Uterine smooth muscle cell (primary cell): ENCODE measurements at places on chromosomes 5 and 9. TPM values are rescaled to one million over a fixed set of nuclear protein-coding genes. Genes with fewer than 3 reads are reported as not detected.

The AFAP1L1 gene
- 7.5 and 8.3 TPM in 2 replicates for total RNA-seq

The FOXD4L5 gene
- not detected in 2 replicates for total RNA-seq

The CDH6 gene
- 12.7 and 21.6 TPM in 2 replicates for total RNA-seq

The ARHGEF39 gene
- total RNA-seq = 0.87 and 4.4 TPM in 2 replicates

The PCDHB16 gene
- total RNA-seq = 0.12 and 0.33 TPM in 2 replicates

The CHSY3 gene
- 3.8 and 5.5 TPM in 2 replicates for total RNA-seq

The DELE1 gene
- total RNA-seq = 37.0 and 41.2 TPM in 2 replicates

The SPOCK1 gene
- total RNA-seq = 42.7 and 167 TPM in 2 replicates

The FAM153A gene
- 0.62 TPM in 1 of 2 replicates, not detected in the other for total RNA-seq

The ZNF367 gene
- total RNA-seq = 3.9 and 17.2 TPM in 2 replicates

The CEL gene
- 0.12 TPM in 1 of 2 replicates, not detected in the other for total RNA-seq

The TAS2R1 gene
- total RNA-seq = not detected in 2 replicates

The SLC6A3 gene
- total RNA-seq = not detected in 2 replicates

The GZMA gene
- not detected in 2 replicates for total RNA-seq

The UBQLN1 gene
- total RNA-seq = 152 and 159 TPM in 2 replicates

The AGXT2 gene
- not detected in 2 replicates for total RNA-seq

The AUH gene
- 23.7 and 30.5 TPM in 2 replicates for total RNA-seq

The IL4 gene
- total RNA-seq = not detected in 2 replicates

The PLPPR1 gene
- not detected in 2 replicates for total RNA-seq

The BHMT2 gene
- total RNA-seq = 4.5 and 6.8 TPM in 2 replicates

The PCDHGA8 gene
- total RNA-seq = 1.1 and 2.4 TPM in 2 replicates
